ENCODE measurements at places on chromosomes 6 and 20. TPM values are rescaled to one million over a fixed set of nuclear protein-coding genes. Genes with fewer than 3 reads are reported as not detected.

DNA sequence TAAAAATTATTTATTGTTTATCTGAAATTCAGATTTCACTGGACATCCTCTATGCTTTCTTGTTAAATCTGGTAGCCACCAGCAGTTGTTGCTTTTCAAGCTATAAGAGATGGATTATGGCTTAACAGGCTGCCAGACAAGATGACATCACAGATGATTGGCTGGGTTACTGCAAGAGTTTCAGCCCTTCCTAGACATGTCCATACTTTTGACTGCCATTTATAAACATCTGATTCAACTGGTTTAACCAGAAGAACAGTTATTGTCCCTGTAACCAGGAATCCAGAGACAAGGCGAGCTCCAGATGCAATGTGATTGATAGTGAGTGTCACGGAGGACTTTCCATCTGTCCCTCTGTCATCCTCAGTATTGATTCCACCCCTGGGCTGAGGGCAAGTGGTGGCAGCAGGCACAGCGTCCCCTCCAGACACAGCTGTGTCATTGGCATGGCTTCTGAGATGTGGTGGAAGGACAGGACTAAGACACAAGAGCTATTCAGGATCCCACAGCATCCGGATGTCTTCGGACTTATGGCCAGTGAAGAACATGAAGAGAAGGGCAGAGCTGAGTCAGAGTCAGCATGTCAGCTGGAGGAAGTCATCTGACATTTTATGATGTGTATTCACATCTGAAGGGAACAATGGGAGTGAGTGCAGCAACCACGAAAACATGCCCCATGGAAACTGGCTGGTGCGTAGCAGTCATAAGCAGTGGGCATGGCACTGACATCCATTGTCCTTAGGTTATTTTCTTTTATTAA is 284.5 kb upstream of the CDYL start:
- peak; percentile 49 for DNase-seq

- DNase-seq: no peak
Observed at GRCh38 chr20:40688129-40689099, 622 bp downstream of the MAFB start.

GRCh38 chr6:150016324-150017185 is 8.8 kb downstream of the RAET1L start:
- DNase-seq: peak; percentile 63

The THBD gene
- total RNA-seq: 17.4 TPM

DNA sequence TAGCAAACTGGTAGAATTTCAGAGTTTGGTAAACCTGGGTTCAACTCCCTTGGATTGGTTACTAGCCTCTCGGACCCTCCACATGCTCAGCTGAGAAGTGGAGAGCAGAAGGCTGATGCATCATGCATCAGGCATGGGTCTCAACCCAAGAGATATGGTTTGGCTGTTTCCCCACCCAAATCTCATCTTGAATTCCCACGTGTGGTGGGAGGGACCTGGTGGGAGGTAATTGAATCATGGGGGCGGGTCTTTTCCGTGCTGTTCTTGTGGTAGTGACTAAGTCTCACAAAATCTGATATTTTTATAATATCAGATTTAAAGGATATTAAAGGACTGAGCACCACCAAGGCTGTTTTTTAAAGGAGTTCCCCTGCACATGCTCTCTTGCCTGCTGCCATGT is 75.1 kb downstream of the PPP1R3G start:
- peak; percentile 14 for DNase-seq

DNA sequence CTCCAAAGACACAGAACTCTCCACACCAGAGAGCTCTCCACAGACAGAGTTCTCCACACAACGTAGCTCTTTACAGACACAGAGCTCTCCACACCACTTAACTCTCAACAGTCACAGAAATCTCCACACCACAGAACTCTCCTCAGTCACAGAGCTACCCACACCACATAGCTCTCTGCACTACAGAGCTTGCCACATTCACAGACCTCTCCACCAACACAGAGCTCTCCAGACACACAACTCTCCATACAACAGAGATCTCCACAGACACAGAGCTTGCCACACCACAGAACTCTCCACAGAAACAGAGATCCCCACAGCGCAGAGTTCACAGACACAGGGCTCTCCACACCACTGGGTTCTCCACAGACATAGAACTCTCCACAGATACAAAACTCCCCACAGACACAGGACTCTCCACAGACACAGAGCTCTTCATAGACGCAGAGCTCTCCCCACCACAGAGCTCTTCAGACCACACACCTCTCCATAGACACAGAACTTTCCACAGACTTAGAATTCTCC is 52.5 kb downstream of the ERMARD start:
- DNase-seq: no peak
